ENCODE measurements at places on chromosomes 13 and 19.

GRCh38 chr19:38538386-38538785, 79.4 kb downstream of the MAP4K1 start:
- DNase-seq: no peak

GRCh38 chr19:15354566-15355296, 22.4 kb upstream of the BRD4 start:
- no peak for DNase-seq

GRCh38 chr13:39062004-39062403, 23.7 kb downstream of the NHLRC3 start:
- DNase-seq: no peak

- no peak for DNase-seq
Measured at GRCh38 chr13:110263888-110264287, 43.1 kb downstream of the COL4A1 start.

DNA sequence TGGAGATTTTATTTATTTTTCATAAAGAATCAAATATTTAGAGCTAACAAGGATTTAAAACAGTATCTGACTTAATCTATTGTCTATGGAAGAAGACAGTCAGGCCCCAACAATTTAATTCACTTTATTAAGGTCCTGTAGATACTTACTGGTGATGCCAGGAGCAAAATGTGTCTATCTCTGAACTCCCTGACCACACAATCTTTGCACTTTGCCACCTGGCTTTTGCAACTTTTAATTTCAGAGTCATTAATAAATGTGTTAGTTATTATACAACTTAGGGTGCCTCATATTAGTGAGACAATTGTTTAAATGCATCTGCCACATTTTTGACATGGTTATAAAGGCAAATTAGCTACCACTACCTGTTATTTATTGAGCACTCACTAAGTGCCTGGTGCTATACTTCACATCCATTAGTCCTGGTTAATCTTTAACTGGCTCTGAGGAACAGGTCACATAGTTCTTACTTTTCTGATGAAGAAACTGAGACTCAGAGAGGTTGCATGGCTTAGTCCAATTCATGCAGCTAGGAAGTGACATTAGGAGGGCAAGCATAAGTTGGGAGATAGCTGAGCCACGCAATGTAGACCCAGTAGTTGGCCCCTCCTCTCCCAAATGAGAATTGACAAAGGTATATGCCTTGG, 297.9 kb downstream of the DCT start:
- no peak for DNase-seq

- DNase-seq: no peak
Measured at GRCh38 chr13:39107561-39107960, 69.3 kb downstream of the NHLRC3 start.

- DNase-seq: no peak
Measured at GRCh38 chr19:11191273-11191755, 6.0 kb downstream of the KANK2 start.

DNA sequence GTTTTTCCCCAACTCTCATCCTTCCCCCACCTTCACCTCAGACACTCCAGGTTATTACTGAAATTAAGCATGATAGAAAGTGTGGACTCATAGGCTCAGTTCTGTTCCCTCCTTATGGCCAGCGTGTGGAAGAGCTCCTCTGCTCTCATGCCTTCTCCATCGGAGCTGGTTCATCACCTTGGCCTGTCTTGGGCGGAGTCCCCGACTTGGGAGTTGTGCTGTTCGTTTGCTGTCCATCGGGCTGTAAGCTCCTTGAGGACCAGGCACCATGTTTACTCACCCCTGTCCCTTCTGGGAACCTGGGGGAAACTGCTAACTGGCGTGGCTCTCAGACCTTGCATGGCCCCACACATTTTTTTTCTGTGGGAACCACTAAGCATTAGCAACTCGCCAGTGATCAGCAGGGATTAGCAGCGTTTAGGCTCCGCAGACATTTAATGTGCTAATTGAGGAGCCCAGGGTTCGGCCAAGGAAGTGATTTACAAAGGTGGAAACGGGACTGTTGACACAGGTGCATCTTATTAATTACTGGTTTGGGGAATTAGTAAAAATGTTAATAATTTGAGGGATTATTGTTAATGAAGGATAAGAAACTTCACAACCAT, 123.8 kb downstream of the TM9SF2 start:
- no peak for DNase-seq

DNA sequence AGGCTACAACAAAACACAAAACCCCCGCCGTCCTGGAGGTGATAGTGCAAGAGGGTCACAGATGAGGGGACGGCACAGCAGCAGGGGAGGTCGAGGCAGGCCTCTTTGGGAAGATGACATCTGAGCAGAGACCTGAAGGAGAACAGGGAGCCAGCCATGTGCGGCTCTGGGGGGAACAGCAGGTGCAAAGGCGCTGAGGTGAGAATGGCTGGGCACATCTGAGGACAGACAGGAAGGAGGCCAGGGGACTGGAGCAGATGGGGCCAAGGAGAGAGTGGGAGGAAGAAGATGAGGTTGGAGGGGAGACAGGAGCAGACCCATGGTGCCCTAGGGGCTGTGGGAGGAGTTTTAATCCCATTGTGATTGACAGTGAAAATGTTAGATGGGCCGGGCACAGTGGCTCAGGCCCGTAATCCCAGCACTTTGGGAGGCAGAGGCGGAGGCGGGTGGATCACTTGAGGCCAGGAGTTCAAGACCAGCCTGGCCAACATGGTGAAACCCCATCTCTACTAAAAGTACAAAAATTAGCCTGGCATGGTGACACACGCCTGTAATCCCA, 1.8 kb upstream of the CKM start:
- DNase-seq: no peak

DNA sequence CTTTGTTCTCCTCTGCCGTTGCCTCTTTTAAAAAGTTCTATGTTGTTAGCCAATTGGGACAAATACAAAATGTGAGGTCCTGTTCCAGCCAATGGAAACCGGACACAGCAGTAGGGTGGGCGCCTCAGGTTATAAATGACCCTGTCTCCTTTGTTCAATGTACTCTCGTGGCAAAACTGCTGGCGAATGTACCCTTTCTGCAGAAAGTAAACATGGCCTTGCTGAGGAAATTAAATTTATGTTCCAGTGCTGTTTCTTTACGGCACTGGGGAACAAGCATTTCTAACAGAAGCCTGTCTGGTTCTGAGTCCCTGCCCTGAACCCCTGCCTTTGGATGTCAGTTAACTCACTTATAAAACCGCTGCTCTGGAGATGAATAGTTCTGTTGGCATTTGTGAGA, 140.7 kb downstream of the PCCA start:
- no peak for DNase-seq

GRCh38 chr19:46972311-46972710, 47.3 kb upstream of the NPAS1 start:
- no peak for DNase-seq

DNA sequence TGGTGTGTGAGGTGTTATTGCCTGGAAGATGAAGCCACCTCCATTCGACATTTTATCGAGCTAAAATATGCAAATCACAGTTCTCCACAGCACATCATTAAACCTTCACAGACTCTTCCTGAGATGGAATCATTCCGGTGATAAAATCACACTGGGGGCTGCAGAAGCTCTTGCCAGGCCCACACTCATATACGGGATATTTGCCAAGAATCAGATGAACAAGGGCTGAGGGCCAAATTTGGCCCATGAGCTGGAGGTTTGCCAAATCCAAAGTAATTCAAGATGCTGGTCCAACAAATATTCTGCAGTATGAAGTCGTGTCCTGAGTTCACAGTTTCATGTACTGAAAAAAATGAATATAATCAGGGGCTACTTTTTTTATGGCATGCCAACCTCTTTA, 16.7 kb upstream of the RXFP2 start:
- no peak for DNase-seq

DNA sequence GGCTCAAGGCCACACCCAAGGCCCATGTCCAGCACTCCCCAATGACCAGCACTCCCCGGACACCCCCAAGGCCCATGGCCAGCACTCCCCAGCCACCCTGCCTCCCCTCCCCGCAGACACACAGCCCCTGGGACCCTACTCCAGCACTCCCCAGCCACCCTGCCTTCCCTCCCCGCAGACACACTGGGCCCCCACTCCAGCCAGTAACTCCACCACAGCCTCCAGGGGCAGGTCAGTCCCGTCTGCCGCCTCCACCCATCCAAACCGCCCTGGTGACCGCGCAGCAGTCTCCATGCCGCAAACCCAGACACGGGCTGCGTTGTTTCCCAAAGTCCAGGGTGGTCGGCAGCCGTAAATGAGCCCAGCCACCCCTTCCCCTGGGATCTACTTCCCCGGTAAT, 70.7 kb downstream of the SPACA7 start:
- DNase-seq: no peak

- DNase-seq: no peak
Measured at GRCh38 chr19:45279587-45280192, 28.6 kb downstream of the MARK4 start.

GRCh38 chr13:112055036-112055914, 11.7 kb upstream of the SOX1 start:
- DNase-seq: no peak

- no peak for DNase-seq
Measured at GRCh38 chr13:87536899-87537298, 134.3 kb upstream of the SLITRK5 start.

DNA sequence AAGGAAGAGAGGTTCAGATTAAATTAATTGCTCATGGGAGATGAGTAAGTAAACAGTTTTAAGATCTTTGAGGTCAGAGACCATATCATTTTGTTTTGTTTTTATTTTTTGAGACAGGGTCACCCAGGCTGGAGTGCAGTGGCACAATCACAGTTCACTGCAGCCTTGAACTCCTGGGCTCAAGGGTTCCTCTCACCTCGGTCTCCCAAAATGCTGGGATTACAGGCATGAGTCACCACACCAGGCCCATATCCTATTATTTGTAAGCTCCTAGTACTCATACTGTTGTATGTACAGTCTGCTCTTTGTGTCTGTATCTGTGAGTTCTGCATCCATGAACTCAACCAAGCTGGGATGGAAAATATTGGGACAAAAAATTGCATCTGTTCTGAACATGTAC, 6.0 kb upstream of the RASL11A start:
- no peak for DNase-seq

DNA sequence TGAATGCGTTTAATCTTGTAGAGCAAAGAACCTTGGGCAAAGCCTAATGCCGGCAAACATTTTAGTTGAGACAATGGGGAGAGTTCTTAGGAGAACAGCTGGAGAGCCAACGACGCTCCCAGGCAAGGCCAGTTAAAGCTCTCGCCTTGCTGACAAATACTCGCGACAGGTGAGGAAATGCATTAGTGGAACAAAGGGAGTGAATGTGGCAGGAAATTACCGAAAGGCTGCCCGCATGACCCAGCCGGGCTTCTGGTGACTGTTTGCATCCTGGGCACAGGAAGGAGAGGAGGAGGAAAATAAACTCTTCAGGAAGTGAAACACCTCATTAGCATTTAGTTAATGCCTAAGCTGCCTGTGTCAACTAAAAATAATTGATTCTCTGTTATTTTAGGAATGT, 74.6 kb downstream of the SHISA2 start:
- no peak for DNase-seq

- DNase-seq: no peak
Measured at GRCh38 chr13:79352107-79352506, 53.9 kb downstream of the RBM26 start.

DNA sequence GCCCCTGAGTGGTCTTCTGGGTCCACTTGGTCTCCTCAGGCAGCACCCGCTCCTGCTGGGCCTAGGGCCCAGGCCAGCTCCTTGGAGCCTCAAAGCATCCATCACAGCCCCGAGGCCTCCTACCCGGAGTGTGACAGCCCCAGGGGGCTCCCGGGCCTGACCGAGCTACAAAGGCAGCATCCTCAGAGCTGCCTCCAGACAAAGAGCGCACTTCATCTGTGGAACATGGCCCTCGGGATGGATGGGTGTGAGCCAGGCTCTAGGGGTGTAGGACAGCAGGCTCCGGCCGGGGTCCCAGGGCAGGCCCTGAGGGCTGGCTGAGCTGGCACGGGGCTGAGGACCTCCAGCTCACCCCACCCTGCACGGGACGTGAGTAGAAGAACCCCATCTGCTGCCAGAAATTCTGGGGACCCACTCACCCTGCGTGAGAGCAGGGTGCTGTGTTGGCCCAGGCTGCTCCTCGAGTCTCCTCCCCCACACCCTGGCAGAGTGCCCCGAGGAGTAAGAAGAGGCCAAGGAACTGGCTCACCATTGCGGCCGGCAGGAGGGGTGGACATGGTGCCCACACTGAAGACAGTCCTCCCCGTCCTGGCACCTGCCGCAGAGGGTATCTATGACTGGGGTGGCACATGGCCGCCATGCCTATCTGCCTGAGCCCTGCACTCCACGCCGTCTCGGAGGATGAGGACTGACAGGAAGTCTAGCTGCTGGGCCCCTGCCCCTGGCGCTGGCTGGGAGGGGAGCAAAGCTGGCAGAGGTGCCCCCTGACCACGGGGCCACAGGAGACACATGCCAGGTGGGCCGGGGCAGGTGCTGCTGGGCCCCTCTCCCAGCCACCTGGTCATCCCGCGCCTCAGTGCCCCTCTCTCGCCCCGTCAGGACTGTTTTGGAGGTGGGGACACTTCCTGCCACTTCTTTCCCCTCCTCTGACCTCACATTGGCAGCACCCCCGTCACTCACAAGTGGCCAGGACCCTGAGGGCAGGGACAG, 22.3 kb downstream of the CEBPG start:
- no peak for DNase-seq

- DNase-seq: no peak
Measured at GRCh38 chr13:33284916-33285315, 639 bp downstream of the STARD13 start.
